Activated CD8-positive, alpha-beta memory T cell treated with anti-CD3 and anti-CD28 coated beads for 1 hour (primary cell): ENCODE measurements at places on chromosomes 1 and 21.

DNA sequence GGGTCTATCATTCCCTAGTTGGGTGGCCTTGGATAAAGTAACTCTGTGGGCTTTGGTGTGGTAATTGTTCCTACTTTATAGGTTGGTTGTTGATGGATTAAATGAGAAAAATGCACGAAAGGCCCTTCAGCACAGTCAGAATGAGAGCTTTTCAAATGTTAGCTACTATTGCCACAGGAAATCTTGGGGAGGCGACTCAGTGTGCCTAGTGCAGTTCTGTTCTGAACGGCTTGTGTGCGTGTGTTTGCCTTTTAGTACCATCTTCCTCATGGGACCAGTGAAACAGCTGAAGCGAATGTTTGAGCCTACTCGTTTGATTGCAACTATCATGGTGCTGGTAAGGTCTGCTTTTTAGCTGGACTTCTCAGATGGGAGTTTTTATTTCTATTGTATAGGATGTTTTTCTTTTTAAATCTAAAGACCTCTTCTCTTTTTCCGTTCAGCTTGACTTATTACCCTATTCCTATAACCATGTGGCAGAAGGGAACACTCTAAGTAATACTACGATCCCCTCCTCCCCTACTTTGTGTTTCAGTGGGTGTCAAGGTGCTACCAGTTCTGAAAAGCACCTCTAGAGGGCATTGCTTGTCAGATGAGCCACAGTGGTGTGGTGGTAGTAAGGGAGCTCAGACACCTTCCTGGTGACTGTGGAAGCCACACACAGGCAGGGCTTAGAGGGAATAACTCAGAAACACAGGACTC is 9.2 kb downstream of the SFT2D2 start:
- no peak for DNase-seq

DNA sequence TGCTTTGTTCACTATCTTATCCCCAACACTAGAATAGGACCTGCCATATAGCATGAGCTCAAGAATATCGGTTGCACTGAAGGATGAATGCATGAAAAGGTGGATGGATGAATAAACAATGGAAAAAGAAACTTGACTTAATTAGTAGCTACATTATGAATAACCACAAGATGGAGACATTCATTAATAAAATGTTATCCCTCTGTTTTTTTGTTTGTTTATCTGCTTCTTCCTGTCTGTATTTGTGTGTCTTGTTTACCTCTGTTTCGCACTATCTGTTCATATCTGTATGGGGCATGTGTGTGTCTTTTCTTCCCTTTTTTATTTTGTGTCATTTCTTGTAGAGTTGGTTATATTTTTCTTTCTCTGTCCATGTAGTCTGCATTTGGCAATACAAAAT is 1.1 kb upstream of the OR14I1 start:
- no peak for DNase-seq

- DNase-seq, result no peak
These were observed 41.4 kb upstream of the TENT5C start for GRCh38 chr1:117564227-117565075.

- DNase-seq, result no peak
These were observed 158.0 kb downstream of the HS2ST1 start for GRCh38 chr1:87072411-87072810.

- DNase-seq, result no peak
These were observed 163.2 kb downstream of the ZBTB18 start for GRCh38 chr1:244214009-244214967.

DNA sequence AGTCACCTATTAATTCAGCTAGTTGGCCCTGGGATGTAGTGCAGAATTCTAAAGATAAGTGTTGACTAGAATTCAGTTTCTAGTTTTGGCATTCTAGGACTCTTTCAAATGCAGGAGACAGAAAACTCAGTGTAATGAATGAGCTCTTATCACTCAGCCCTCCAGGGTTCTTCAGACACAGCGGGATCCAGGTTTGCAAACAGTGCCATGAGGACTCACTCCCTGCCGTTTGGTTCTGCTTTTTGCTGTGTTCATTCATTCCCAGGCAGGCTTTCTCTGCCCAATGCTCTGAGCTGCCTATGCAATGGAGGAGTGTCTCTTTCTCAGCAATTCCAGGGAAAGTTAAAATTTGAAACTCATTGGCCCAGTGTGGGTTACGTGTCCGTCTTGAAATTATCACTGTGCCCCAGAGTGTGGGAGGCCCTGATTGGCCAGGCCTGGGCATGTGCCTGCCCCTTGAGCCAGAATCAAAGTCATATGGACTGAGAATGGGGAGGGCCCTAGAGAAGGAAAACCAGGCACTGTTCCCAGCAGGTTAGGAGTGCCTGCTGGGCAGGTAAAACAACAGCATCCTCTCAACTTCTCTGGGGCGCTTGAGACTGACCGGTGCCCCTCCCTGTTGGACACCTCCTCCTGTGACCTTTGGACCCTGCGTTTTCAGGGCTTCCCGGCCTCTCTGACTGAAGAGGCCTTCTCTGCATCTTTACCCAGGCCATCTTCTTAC is 43.4 kb downstream of the TMEM51 start:
- DNase-seq, result no peak

- no peak for DNase-seq
These were observed 60.5 kb upstream of the GJB5 start for GRCh38 chr1:34694383-34694782.

- no peak for DNase-seq
These were observed 30.5 kb upstream of the IFI16 start for GRCh38 chr1:158979229-158979628.

GRCh38 chr1:232376632-232377493 is 253.1 kb downstream of the SIPA1L2 start:
- no peak for DNase-seq

- no peak for DNase-seq
These were observed 16.0 kb downstream of the NPHP4 start for GRCh38 chr1:5976231-5976630.

DNA sequence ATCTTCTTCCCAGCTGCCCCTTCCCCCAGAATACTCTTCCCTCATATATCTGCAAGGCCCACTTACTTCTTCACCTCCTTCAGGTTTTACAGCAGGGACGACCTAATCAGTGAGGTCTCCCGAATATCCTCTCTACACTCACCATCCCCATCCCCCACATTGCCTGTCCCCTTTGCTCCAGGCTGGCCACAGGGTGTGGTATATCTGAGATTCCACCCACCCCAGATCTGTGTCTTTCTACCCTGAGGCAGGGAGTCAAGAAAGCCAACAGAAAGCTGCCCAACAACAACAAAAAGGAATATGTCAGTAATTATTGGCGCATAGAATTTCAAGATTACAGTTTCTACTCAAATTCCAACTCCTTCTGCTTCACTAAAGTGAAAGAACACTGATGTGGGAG is 30.0 kb upstream of the OPRD1 start:
- DNase-seq, result no peak

- DNase-seq, result peak; percentile 2
These were observed 220.0 kb downstream of the SETD4 start for GRCh38 chr21:35840197-35840799.

- no peak for DNase-seq
These were observed 26.8 kb downstream of the PTTG1IP start for GRCh38 chr21:44846485-44847260.

DNA sequence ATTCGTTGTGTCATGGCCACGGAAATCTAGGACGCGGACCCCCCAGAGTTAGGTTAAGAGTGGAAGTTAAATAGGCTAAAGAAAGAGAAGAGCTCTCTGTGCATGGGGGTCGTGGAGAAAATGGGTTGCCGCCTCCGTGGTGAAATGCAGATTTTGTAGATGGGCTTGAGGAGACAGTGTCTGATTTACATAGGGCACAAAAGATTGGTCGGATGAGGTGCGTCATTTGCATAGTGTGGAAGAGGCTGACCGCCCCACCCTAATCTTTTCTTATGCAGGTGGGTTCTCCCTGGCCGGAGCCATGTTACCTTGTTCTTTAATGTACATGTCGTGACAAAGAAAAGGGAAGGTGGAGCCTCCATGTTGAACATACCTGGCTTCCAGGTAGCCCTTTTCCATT is 14.3 kb upstream of the SLC5A9 start:
- DNase-seq, result no peak

DNA sequence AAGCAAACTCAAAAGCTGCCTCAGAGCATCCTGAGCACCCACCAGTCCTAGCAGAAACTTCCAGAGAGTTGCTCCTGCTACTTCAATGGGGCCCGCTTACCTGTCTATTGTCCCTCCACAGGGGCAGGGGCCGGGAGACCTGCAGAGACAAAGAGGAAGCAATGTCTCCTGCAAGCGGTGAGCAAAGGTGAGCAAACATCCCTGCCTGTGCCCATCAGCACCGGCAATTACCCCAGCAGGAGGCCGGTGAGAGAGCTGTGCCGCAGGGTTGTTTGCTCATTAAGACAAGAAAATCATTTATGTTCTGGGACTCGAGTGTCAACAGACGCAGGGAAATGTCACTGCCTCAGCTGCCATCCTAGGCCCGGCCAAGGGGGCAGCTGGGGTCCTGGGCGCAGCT is 53.8 kb upstream of the TARDBP start:
- no peak for DNase-seq

- no peak for DNase-seq
These were observed 65.9 kb downstream of the LHX4 start for GRCh38 chr1:180295999-180296398.

- no peak for DNase-seq
These were observed 688.7 kb downstream of the PTPRU start for GRCh38 chr1:29925058-29925457.
